Stimulated activated CD8-positive, alpha-beta memory T cell treated with anti-CD3 and anti-CD28 coated beads, Interleukin-4, amount 100 ng/mL, for 48 hours (primary cell): ENCODE measurements at places on chromosomes 7 and 10.

DNA sequence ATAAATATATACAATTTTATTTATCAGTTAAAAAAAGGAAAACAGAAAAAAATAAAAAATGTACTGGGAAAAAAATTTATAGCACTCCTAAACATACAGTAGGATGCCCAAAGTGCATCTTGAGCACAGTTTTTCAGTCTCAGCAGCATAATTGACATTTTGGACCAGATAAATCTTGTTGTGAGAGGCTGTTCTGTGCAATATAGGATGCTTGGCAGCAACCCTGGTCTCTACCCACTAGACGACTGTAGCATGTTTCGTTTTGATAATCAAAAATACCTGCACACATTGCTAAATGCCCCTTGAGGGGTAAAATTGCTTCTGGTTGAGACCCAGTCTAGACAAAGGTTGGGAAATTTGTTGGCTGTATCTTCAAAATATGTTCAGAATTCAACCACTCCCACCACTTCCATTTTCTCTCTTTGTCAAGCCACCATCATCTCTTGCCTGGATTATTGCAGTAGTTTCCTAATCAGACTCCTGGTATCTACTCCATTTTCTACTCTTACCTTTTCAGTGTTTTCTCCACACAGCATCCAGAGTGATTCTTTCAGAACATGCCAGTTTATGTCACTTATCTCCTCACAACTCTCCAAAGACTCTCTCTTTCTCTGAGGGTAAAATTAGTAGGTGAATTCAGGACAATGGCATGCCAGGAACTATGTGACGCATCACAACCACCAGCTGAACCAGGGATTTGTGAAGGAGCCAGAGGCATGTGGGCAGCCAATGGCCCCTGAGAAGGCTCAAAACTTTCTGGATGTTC lies 91.4 kb downstream of the GPR85 start:
- no peak for DNase-seq

DNA sequence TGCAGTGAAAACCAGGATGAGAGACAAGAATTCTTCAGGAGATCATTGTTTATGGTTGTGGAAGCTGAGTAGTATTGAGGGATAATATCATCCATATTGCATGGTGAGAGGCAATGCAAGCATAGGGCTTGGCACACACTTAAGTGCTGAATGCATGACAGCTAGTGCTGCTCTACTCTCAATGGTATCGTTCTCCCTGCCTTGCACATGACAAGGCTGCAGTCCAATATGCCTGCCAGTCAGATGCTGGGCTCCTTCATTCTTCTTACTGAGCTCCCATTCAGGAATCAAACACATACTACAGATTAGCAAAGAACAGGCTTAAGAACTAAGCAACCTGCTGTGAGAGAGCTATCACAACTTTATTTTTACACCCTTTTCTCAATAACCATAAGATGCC lies 72.2 kb downstream of the SORCS1 start:
- DNase-seq, result no peak

GRCh38 chr7:64686493-64687184 lies 20.7 kb downstream of the ZNF107 start:
- DNase-seq, result peak; percentile 50

GRCh38 chr10:84991301-84991700 lies 662.9 kb downstream of the CCSER2 start:
- DNase-seq, result no peak

GRCh38 chr10:86100581-86101061 lies 266.0 kb downstream of the GRID1 start:
- no peak for DNase-seq

DNA sequence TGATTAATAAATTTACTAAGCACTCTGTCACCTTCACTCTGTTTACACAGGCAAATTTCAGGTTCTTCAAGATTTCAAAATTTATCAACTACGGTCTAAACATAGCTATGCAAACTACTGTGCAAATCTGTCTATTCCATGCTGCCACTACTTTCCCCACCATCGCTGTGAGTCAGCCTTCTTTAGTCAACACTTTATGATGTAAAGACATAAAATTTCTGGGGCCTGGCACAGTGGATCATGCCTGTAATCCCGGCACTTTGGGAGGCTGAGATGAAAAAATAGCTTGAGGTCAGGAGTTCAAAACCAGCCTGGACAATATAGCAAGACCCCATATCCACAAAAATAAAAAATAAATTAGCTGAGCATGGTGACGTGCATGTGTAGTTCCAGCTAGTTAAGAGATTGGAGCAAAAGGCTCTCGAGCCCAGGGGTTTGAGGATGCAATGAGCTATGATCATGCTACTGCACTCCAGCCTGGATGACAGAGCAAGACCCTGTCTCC lies 42.6 kb downstream of the CNOT4 start:
- DNase-seq, result no peak

DNA sequence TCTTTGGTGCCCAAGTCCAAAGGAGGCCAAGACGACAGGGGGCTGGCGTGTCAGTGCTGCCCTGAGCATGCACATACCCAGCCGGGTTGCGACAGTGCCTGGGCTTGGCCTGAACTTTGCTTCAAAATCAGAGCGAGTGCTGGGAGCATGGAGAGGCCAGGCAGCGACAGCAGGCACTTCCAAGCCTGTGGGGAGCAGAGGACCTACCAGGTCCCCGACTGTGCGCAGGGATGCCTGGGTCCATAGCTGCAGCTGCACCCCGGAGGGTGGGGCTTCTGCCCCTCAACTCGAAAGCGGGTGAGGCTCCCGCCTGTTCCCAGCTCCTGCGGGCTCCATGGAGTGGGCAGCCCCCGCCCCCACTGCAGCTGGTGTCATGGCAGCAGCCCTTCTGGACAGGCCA lies 79.1 kb downstream of the HDAC9 start:
- no peak for DNase-seq

- no peak for DNase-seq
These were observed 246.1 kb downstream of the REEP3 start for GRCh38 chr10:63767138-63767801.

GRCh38 chr10:97673736-97674525 lies 13.1 kb downstream of the AVPI1 start:
- DNase-seq, result peak; percentile 39

- DNase-seq, result no peak
These were observed 74.5 kb downstream of the OAT start for GRCh38 chr10:124344266-124344590.

DNA sequence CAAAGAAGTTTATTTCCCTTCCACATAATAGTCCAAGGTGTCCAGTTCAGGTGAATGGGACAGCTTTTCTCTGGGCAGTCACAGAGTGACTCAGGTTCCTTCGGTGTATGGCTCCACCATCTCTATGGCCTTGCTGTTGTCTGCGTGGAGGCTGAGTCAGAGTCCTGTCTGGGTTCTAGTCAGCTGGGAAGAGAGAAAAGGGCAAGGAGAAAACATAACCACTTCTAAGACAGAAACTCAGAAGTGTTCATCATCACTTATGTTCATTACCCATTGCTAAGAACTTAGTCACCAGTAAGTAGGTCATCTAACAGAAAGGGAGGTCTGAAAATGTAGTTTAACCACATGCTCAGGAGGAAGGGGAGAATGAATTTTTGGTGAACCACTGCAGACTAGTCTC lies 32.4 kb upstream of the CCDC7 start:
- DNase-seq, result peak; percentile 68

DNA sequence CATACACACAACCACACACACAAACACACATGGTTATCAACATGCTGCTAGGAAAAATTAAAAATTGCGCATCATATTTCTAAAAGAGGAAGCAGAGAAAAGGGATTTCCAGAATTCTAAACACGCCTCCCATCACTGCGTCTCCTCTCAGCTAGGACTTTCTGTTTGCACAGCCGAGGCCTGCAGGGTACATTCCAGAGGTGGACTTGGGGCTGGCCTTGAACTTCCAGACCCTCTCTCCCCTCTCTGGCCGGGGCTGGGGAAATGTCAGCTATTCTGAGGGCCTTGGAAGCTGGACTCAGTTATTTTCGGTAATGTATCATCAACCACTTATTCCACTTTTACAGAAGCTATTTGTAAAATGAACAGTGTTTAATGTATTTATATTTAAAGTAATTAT lies 168.7 kb downstream of the GALNT17 start:
- DNase-seq, result no peak

- no peak for DNase-seq
These were observed 31.7 kb upstream of the IKZF1 start for GRCh38 chr7:50272808-50273207.

DNA sequence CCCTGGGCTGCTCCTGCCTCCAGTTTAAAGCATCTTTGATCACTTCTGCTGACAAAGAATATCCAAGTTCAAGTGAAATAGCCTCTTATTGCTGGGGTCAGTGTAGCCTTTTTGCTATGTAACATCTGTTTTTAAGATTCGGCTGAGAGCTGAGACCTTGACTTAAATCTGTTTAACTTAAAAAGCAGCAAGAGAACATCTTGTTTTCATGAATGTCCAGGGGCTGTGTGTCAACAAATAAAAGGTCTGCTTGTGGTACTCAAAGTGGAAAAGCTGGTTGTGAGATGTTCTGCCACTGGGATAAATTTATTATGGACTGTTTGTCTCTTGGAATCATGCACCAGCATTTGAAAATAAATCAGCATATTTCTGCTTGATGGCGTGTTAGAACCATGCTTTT lies 73.2 kb downstream of the CALD1 start:
- DNase-seq, result no peak

- no peak for DNase-seq
These were observed 293.3 kb downstream of the ADRA2A start for GRCh38 chr10:111370101-111370500.

DNA sequence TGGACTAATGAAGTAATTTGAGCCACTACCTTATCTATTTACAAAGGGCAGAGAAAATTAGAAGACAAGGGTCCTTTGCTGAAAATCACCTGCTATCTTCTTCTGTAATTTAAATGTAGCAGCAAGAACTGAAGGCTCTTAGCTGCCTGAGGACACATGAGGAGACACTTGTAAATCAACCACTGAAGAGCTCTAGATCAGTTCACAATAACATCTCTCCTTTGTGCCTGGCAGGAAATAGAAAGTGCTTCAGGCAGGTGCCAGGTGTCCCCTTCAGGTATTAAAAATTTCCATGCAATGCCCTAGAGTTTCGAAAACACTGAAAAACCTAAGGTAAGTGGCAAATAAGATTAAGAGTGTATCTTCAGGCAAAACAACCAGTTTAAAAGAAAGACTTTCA lies 474.6 kb downstream of the GRM8 start:
- no peak for DNase-seq

DNA sequence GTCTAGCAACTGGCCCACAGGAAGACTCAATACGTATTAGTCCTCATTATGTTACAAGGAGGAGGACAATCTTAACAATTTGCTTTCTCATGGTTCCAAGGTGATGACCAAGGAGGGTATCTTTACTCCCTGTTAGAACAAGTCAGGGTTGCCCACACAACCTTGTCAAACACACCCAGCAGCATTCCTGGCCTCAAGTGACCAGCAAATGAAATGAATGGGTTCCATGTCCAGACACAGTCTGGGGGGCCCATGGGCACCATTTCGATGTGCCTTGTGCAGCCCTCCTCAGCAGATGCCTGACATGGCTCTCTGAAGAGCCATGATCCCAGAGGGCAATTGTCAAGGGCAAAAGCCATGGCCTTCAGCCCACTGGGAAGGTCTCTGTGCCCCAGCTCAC lies 40.8 kb downstream of the ANXA8 start:
- DNase-seq, result no peak

DNA sequence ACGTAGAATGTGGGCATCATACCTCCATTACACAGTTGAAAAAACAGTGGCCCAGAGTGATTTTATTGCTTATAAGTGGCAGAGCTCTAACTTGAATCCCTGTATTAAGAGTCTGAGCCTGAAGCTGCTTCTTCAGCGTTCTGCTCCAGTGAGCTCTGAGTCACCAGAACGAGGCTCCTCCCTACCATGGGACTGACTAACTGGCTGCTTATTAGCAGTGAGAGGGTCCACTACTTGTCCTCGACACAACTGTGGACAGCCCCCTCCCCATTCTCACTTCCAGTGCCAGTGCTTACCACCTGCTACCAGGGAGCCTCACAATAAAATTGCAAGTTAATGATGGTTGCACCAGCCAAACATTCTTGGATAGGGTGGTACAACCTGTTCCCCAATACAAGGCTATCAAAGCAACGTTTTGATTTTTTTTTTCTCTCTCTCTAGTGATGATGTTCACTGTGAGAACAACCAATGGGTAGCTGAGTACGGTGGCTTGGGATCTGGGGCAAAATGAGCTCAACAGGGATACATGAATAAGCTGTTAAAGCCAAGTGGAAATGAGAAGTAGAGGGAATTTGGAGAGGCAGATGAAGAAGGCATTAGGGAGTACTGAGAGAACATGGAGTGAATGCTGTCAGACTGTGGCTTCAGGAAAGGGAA lies 2.7 kb upstream of the NRG3 start:
- no peak for DNase-seq

DNA sequence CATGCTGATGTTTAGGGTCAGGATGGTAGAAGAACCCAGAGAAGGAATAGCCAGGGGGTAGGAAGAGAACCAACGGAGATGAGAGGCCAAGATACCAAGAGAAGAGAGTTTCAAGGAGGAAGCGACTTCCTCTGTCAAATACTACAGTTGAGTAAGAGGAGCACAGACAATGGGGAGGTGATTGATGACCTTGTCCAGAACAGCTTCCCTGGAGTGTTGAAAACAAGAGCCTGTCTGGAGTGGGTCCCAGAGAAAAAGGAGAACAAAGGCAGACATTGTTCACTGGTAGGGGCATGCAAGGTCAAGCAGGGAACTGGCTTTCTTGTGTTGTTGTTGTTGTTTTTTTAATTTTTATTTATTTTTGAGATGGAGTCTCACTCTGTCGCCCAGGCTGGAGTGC lies 9.6 kb upstream of the TRIM56 start:
- DNase-seq, result no peak

GRCh38 chr7:31744294-31744874 lies 57.4 kb downstream of the PPP1R17 start:
- DNase-seq, result peak; percentile 64

- no peak for DNase-seq
These were observed 873.0 kb downstream of the SORCS3 start for GRCh38 chr10:105514106-105514505.

- no peak for DNase-seq
These were observed 487.9 kb downstream of the PARD3 start for GRCh38 chr10:34327184-34327583.

- DNase-seq, result no peak
These were observed 157.0 kb downstream of the TAX1BP1 start for GRCh38 chr7:27897001-27897400.

GRCh38 chr10:29620112-29620690 lies 14.6 kb downstream of the SVIL start:
- no peak for DNase-seq

- no peak for DNase-seq
These were observed 484.2 kb downstream of the PLXNA4 start for GRCh38 chr7:132092106-132092505.
